ENCODE measurements at places on chromosomes 2 and 18.

- peak; percentile 9 for DNase-seq
These were observed 20.9 kb upstream of the COL6A3 start for GRCh38 chr2:237434866-237435311.

- DNase-seq: no peak
These were observed 42.4 kb downstream of the ARL4C start for GRCh38 chr2:234454433-234454832.

DNA sequence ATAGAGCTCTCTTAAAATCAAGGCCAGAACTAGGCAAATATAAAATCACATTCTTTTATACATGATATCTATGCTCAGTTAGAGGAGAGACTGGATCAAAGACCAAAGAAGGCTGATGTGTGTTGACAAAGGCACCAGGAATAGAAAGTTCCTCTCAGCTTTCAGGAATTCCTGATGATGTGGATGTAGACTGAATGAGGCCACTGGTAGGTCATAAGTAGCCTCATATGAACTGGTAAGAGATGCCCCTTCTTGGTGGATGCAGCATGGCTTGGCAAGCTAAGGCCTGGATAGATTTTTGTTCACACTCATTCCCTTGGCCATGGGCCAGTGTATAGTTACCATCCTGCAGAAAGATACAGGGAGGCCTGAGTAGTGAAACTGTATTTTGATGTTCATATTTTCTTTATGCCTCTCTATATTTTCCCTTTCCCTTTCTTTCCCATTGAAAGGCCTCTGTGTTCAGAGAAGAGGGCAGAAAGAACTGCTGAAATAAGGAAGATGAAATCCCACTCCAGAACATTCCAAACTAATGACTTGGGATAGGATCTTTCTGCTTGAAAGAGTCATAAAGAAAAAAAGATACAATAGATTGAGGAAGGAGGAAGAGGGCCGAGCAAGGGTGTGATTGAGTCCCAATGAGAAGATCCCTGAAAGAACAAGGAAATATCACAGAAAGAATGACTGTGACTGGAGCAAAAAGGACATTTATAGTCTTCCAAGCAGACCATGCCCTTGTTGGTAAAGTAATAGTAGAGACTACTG is 2182.7 kb upstream of the PIK3C3 start:
- DNase-seq: no peak

DNA sequence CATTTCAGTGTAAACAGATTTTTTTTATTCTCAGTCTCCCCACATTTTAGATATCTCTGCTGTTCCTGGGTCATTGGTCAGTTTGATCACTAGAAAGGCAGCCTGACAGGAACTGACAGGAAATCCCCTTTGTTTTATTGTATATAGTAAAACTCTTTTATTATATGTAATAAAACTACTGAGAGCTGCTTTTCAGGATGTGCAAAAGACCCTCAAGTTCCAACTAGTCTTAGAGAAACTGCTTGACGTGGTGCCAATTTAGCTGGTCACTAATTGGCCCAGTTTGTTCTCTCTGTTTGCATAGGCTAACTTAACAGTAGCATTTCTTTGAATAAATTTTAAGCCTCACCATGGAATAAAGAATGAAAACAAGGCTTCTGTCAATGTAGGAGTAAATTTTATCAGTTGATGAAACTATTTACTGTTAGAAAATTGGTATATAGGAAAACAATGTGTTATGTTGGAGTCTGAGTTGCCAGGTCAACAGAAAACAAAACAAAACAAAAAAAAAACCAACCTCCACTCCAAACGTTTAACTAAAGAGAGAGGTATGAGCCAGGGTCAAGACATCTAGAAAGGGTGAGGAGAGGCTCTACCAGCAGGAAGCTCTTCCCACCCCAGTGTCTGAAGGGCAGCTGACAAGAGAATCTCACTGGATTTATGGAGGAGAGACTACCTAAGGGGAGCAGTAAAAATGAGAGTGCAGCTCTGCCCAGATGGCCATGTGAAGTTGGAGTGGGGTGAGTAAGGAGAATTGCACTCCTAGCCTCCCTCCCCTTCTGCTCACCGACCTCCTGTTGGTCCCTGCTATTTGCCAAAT is 184.6 kb downstream of the ST6GAL2 start:
- no peak for DNase-seq

DNA sequence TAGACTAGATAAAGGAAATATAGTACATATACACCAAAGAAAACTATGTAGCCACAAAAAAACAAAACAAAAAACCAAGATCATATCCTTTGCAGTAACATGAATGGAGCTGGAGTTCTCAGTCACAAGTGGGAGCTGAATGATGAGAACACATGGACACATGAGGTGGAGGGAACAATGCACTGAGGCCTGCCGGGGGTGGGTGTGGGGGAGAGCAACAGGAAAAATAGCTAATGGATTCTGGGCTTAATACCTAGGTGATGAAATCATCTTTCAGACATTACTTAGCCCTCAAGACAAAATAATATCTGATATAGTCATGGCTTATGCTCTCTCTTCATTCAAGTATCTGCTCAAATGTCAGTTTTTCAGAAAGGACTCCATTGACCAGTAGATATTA is 930.6 kb downstream of the LRP1B start:
- no peak for DNase-seq

- no peak for DNase-seq
These were observed 227.3 kb downstream of the LOXHD1 start for GRCh38 chr18:46429649-46430224.

DNA sequence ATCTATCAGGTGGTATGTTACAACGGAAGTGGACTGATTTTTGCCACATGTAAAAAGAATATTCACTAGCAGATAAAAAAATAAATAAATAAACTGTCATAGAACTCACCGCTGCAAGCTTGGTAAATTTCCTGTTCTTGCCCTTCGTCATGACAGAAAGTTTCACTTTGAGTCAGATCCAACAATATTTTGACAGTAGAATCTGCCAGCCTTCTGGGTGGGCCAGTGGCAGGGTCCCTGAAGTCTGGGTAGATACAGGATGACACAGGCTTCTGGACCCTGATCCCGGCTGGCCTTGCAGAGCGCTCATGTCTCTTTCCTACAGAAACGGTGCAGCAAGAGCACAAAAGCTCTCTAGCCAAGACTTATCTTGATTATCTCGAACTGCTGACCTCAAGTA is 97.8 kb upstream of the PMAIP1 start:
- DNase-seq: no peak

Measured in stimulated activated naive B cell treated with anti-CD40 and anti-IgM and Interleukin-4, amounts not matched to agents 10 μg/mL and 1 μg/mL and 100 μg/mL, for 72 hours (primary cell).